ENCODE measurements at places on chromosomes 1 and 21. TPM values are rescaled to one million over a fixed set of nuclear protein-coding genes. Genes with fewer than 3 reads are reported as not detected.

The CCDC190 gene
- 6.7 TPM for polyA plus RNA-seq

GRCh38 chr1:18630511-18631495 is at the start of gene PAX7:
Gene PAX7 (plus strand): TSS chr1:18630846. CDS start chr1:18631604, 758 bp downstream.
- no peak for DNase-seq

- DNase-seq, result no peak
These were observed 48.4 kb upstream of the DNAJC6 start for GRCh38 chr1:65260851-65261473.

The C1QC gene
- polyA plus RNA-seq, result 50.3 TPM

GRCh38 chr1:175009532-175009931 is 9.8 kb downstream of the CACYBP start:
- no peak for DNase-seq

GRCh38 chr1:113281550-113281949 is 108.8 kb upstream of the MAGI3 start:
- DNase-seq, result no peak

DNA sequence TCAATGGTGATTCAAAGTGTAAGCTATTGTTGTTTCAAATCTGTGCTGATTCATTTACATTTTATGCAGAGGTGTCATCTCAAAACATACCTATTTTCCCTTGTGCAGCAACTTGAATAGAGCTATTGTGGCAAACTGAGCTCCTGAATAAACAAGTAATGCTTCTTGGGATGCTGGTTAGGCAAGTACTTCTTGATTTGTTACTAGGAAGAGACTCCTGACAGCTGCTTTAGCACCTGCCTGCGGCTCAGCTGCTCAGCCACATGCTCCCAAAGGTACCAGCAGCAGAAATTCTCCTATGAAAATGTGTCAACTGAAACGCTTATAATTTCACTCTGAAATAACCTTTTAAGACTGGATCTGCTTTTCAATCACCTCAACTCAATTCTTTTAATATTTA is 352.3 kb downstream of the RYR2 start:
- no peak for DNase-seq

The AKIRIN1 gene
- 31.0 TPM for polyA plus RNA-seq

The FAM151A gene
- 0.85 TPM for polyA plus RNA-seq

DNA sequence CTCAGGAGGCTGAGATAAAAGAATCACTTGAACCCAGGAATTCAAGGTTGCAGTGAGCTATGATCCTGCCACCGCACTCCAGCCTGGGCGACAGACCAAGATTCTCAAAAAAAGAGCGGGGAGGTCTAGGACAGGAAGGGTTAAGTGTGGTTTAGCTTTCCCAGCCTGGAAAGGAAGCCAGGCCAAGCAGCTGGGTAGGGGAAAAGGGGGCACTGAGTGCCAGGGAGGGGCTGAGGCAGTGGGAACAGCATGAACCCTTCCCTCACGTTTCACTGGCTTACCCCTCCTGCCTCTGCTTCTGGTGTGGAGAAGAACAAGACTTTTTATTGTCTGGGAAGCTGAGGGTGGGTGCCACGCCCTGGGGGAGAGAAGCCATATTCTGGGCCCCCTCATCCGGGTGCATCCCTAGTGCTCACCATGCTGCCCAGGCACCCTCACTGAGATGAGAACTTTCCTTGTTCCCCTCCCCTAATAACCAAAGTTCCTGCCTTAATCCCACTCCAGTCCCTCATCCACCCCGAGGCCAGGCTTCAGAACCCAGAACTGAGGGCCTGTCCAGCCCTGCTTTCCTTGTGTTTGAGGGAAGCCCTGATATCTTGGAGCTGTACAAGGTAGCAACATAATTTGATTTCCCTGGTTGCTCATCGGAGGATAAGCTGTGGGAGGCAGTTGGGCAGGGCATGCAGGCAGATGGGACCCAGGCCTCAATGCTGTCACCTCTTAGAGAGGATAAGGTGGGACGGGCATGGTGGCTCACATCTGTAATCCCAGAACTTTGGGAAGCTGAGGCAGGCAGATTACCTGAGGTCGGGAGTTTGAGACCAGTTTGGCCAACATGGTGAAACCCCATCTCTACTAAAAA is 2.0 kb upstream of the LMNA start:
- no peak for DNase-seq

DNA sequence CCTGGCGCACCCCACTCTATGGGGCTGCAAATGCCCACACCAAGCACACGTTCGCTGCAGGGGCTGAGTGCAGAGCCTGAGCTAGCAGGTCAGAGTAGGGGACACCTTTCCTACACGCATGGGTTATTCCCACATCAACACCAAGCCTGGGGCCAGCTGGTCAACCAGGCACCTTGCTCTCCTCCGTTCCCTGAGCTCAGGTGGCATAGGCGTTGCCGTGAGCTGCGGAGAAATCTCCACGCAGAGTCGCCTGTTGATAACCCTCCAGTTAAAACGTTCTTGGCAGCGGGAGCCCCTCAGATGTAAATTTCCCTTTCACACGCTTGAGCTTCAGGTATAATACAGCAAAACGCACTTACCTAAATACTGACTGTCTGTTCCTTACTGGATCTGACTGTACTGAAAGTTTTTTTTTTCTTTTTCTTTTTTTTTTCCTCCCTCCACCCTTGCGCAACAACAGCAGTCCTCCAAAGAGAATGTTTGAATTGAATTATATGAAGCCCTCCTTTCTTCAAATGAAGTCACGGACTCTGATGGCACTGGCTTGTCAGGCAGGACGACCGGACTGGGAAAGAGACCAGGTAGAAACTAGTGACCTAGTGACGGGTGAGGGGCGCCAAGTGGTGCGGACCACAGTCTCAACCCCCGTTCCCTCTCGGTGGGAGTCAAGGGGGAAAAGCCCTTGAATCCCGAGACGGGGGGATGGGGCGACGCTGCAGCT is 2.1 kb downstream of the BRINP3 start:
- no peak for DNase-seq

DNA sequence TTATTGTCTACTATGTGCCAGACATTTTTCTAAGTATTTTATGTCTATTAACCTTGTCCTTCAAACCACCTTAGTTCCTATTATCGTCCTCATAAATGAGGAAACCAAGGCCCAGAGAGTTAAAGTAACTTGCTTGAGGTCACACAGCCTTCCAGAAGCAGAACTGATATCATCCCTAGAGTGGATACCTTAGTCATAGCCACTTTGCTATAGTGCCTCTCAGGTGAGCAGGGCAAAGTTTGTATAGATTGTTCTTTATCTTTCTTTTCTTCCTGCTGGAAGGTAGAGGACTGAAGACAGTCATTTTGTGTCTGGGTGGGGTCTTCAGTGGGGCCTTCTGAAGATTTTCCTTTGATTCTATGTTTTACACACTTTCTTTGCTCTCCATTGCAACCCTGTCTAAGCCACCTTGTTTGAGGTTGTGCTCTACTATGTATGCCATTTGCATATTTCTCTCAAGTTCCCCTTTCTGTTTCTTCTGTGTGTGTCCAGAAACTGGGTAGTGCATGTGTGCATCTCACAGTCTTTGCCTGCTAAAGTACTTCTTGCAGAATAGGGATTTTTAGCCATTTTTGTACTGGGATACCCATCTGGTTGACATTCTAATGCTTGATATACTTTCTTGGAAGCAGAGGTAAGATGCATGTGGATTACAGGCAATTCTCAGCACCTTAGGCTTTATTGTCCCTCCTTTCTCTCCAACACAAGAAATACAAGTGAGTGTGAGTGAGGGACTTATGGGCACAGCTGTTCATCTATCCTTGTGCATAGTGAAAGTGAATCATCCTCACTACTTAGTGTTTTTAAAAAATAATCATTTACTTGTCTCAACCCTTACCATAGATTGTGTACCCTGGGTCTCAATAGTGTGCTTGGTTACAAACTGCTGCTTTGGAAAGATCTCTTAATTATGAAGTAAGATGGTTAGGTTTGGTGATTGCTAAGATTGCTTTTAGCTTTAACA is 207.6 kb upstream of the HMCN1 start:
- no peak for DNase-seq

- no peak for DNase-seq
These were observed 188.1 kb downstream of the ZNF281 start for GRCh38 chr1:200221614-200222282.

The FMOD gene
- 54.8 TPM for polyA plus RNA-seq

The SMIM11 gene
- polyA plus RNA-seq, result 5.3 TPM

DNA sequence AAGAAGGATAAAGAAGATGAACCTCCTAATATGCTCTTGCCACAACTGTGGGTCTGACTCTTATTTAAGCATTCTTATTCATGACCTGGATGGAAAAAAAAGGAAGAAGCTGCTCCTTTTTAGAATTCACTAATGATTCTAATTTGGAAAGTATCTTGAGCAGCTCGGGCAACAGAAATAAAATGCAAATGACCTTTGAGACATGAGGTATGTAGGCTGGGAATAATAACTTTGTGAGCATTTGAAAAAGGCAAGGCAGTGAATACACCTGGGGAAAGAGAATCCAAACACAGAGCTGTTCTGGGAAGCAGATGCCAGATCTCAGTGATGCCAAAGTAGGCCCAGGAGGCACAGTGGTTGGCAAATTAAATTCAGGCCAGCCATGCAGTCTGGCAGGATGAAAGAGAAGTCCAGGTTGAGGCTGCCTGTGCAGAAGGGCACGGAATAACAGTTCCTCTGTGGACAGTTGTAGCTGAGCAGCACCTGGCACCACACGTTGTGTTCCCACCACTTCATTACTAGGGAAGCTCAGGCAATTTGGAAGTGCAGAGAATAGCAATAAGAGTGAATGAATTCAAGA is 320.8 kb upstream of the ST6GALNAC5 start:
- DNase-seq, result no peak

GRCh38 chr1:202283991-202284390 is 57.7 kb downstream of the UBE2T start:
- no peak for DNase-seq

All from hindlimb muscle (tissue), 1 donor.